ENCODE measurements at places on chromosomes 1 and 21. TPM values are rescaled to one million over a fixed set of nuclear protein-coding genes. Genes with fewer than 3 reads are reported as not detected.

UMODL1 gene
- total RNA-seq, result 0.18 TPM

GRCh38 chr1:211517006-211517405 is 25.0 kb upstream of the RD3 start:
- DNase-seq, result no peak

DNA sequence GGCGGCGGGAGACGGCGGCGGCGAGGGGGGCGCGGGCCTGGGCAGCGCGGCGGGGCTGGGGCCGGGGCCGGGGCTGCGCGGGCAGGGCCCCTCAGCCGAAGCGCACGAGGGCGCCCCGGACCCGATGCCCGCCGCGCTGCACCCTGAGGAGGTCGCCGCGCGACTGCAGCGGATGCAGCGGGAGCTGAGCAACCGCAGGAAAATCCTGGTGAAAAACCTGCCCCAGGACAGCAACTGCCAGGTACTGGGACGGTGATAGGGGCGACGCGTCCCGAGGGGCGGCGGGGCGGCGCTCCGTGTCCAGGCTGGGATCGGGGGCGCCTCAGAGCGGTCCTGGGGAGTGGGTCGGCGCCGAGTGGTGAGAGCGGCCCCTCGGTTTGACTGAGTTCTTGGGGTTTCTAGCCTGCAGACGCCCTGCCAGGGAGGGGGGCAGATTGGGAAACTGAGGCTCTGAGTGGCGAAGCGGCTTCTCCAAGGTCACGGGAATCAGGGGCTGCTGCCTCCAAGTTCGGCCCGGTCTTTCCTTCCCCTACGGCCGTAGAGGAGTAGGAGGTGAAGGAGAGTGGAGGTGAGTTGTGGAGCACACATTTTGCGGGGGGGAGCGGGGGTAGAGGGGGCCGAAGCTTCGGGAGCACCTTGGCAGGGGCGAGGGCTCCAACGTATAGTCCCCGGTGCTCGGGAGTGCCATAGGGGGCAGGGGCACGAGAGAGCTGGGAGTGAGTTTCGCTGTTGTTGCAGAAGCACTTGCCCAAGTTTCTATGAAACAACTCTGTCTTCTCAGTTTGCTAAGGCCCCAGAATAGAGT is 508 bp downstream of the RAVER2 start:
- DNase-seq, result no peak

- no peak for DNase-seq
Measured at GRCh38 chr1:177431123-177431522, 260.4 kb downstream of the BRINP2 start.

GRCh38 chr1:818618-819291 is 105.0 kb upstream of the SAMD11 start:
- no peak for DNase-seq

DNA sequence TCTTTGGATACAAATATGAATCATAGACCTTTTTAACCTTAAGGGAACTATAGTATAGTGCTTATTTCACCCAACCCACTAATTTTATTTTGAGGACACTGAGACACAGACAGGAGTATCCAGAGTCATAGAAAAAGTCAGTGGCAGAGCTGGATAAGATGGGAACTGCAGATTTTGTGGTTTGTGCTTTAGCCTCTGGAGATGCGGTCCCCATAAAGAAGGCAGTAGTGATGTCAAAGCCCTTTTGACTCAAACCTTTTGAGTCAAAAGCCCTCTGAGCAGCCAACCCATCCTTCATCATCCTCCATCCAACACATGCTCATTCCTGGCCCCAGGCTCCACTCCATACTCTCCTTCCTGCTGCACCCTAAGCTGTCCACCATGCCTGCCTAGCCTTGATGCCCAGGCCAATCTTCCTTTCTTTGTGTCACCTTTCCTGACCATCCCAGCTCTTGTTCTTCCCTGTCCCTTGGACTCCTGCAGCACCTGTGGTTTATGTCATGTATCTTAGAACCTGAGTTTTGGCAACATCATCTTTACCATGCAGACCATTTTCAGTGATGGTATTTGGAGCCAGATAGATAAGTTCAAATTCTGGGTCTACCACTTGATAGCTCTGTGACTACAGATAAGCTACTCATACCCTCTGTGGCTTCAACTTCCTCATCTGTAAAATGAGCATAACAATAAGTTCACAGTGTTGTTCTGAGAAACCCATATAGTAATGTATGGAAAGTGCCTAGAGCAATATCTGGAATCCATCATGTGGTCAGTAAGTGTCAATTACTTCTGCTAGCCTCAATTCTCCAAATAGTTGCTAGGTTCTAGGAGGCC is 20.1 kb downstream of the SLAMF1 start:
- no peak for DNase-seq

RIPPLY3 gene
- total RNA-seq, result not detected

GRCh38 chr1:205118752-205119151 is 3.0 kb downstream of the RBBP5 start:
- DNase-seq, result no peak

GRCh38 chr1:47262787-47263413 is 30.9 kb upstream of the TAL1 start:
- peak; percentile 50 for DNase-seq

HMGCS2 gene
- total RNA-seq, result 867 TPM

DNA sequence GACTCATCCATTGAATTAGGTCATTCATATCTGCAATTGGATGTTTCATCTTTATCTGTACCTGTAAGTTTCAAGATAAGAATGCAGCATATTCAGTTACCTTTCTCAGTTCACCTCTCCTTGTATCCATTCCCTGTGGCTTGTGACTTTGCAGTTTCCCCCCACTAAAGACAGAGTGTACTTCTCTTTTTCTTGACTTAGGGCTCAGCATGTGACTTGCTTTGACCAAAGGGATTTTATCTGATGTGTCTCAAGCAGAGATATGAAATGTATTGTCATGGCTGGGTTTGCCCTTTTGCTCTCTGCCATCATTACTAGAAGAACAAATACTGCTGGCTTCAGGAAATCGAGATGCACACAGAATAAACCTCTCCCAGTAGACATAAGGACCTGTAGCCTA is 754.8 kb downstream of the ADGRL2 start:
- no peak for DNase-seq

SLC35E2B gene
- total RNA-seq, result 18.6 TPM

- no peak for DNase-seq
Measured at GRCh38 chr1:36486093-36486438, 3.4 kb upstream of the CSF3R start.

DNA sequence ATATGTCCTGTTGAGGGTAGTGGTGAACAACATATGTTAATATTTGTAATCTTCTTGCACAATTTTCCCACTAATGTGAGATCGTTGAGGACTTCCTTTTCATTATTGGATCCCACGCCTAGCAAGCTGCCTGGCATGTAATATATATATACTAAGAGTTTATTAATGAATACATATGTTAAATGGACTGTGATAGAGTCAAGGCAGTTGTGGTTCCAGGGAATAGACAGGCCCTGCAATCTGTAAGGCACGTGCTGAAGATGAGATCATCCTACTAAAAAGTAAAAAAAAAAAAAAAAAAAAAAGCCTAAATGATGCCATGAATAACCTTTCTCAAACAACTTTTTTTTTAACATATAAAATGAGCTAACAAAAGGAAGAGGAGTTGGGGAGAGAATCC is 28.9 kb downstream of the PLPPR5 start:
- no peak for DNase-seq

- peak; percentile 8 for DNase-seq
Measured at GRCh38 chr1:27970401-27970800, 10.6 kb downstream of the XKR8 start.

DNA sequence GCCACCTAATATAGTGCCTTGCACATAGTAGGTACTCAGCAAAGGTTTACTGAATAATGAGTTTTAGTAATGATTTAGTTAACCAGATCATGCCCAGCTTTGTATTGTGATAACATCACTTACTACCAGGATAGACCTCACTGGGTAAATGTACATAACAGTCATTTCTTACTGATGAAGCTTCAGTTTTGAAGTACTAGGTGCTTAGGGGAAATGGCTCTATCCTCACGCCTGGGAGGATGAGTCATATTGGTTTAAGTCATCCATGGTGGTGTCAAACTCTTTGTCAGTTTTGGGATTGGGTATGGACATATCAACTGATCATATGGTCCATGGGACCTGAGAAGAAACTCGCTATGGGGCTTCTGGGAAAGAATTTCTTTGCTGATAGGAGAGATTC is 90.6 kb upstream of the USP24 start:
- DNase-seq, result no peak

RIMKLA gene
- 0.25 TPM for total RNA-seq

ARHGAP30 gene
- total RNA-seq, result 4.0 TPM

CD1D gene
- 9.5 TPM for total RNA-seq

DNA sequence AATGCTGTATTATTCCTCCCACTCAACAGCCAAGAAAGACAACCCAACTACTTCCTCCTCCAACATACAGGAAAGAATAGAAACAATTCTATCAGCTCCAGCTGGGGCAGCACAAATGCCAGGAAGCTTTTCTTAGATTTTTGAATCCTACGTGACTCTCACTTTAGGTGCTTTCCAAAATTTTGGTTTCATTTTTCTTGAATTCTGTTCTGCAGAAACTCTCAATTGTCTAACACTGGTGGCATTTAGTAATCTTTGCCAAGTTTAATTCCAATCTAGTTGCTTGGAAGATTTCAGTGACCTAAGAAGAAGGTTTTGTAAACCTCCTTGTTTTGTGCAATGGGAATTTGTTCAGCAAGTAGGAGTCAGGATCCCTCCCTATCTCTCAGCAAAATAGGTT is 37.1 kb upstream of the DOCK7 start:
- no peak for DNase-seq

DNA sequence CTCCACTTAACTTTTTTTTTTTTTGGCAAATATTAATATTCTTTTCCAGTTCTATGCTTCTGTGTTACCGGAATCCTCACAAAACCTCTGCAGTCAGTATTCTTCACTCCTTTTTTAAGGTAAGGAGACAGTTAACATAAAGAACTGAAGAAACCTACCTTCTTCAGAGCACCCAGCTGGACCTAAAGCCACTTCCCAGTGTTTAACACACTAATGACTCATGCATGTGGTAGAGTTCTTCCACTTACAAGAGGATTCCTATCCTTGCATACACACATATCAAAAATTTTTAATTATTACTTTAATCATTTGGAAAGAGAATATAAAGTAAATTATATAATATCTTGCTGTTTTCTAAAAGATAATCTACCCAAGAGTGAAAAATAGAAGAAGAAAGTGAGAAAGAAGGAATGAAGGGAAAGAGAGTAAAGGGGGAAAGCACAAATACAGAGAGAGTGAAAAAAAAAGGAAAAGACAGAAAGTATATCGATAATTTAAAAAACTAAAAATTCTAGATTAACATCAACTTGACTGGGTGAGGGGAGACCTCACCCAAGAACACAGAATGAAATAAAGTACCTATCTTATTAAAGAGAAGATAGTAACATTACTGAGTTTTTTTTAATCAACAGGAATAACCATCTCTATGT is 54.9 kb downstream of the ENAH start:
- no peak for DNase-seq
